ENCODE measurements at places on chromosomes 2 and 18.

DNA sequence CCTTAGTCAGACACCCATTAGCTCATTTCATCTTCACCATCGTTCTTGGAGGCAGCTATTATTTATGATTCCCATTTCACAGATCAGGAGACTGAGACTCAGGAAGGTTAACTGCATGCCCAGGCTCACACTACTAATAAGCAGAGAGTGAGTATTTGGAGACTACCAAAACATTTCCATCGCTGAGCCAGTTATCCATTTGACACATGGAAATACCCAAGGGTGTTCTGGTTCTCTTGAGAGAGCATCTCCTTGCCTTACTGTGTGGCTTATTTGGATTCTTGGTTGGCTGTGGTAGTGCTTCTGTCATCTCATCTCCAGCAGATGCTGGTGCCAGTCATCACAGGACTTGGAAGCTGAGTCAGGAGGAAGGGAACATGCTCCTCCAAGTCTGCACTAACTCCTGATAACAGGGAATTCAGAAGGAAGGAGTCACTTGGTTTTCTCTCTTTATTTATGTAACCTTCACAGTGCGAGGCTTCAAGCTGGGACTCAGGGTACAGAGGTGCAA, 55.2 kb downstream of the RASGRP3 start:
- DNase-seq = no peak

DNA sequence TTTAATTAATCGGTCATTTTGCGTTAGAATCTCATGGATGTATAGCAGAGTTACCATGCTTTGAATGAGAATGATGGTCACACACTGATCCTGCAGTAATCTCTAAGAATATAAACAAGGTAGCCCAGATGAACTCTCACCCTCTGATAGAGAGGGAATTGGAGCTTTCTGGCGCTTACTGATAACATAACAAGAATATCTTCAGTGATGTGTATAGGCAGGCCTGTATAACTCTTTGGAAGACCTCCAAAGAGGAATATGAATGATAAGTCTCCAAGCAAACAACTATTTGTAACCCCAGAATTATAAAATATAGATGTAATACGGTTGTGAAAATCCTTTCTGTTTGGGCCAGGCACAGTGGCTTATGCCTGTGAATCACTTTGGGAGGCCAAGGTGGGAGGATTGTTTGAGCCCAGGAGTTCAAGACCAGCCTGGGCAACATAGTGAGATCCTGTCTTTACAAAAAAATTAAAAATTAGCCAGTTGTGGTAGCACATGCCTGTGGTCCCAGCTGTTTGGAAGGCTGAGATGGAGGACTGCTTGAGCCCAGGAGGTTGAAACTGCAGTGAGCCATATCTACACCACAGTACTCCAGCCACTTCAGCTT, 52.5 kb upstream of the LTBP1 start:
- DNase-seq = no peak

- DNase-seq = no peak
Measured at GRCh38 chr2:212994976-212995375, 156.4 kb downstream of the IKZF2 start.

DNA sequence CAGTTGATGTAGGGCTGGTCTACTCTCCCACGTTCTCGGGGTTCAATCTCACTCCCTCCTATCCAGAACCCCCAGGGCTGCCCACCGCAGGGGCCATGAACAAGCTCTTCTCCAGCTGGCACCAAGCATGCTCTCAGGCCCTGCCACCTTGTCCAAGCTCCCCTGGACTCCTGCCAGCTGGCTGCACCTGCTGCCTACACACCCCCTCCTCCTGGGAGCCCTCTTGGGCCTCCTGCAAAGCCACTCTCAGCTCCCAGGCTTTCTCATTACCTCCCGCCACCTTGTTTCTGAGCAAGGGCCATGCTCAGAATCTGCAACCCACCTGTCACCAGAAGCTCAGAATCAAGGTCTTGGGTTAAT, 56.0 kb downstream of the HDAC4 start:
- no peak for DNase-seq

DNA sequence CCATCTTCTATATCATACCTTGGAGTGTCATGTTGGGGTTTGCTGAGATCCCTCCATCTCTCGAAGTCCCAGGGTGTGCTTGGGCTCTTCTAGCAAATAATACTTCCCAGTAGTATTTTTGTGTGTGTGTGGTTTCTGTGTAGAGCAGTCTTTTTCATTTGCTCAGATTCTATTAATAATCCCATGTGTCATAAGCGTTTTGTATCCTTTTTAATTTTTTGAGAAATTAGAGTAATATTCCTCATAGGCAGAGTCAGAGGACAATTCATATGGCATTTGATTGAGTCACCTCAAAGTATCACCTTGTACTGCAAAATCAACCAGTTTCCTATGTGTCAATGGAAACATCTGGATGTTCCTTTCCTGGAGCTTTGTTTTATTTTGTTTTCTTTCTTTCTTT, 37.4 kb upstream of the PPP1R1C start:
- no peak for DNase-seq

GRCh38 chr2:72041638-72042111, 106.0 kb downstream of the CYP26B1 start:
- DNase-seq = no peak

GRCh38 chr2:588074-588645, 89.0 kb downstream of the TMEM18 start:
- no peak for DNase-seq

- no peak for DNase-seq
Measured at GRCh38 chr2:10327896-10328669, 25.4 kb downstream of the HPCAL1 start.
